ENCODE measurements at places on chromosomes 12 and 14. TPM values are rescaled to one million over a fixed set of nuclear protein-coding genes. Genes with fewer than 3 reads are reported as not detected.

DNA sequence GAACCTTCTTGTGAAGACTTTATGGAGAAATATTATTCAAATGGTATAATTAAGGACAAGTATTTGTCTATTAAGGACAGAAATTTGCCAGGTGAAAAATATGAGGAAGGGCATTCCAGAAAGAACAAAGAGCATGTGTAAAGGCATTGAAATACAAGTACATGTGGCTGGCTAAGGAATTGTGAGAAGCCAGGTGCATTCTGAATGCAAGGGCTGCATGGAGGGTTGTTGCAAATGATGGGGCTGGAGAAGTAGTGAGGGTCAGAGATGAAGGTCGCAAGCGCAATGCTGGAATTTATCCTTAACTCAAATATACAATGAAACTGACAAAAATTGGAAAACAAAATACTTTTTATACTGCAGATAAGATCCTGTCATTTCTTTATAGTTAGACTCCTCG lies 437.7 kb downstream of the ADAMTS20 start:
- no peak for DNase-seq

GRCh38 chr14:85024931-85025330 lies 505.0 kb upstream of the FLRT2 start:
- no peak for DNase-seq

GRCh38 chr12:2924019-2924418 lies 33.3 kb downstream of the TULP3 start:
- DNase-seq = no peak

DNA sequence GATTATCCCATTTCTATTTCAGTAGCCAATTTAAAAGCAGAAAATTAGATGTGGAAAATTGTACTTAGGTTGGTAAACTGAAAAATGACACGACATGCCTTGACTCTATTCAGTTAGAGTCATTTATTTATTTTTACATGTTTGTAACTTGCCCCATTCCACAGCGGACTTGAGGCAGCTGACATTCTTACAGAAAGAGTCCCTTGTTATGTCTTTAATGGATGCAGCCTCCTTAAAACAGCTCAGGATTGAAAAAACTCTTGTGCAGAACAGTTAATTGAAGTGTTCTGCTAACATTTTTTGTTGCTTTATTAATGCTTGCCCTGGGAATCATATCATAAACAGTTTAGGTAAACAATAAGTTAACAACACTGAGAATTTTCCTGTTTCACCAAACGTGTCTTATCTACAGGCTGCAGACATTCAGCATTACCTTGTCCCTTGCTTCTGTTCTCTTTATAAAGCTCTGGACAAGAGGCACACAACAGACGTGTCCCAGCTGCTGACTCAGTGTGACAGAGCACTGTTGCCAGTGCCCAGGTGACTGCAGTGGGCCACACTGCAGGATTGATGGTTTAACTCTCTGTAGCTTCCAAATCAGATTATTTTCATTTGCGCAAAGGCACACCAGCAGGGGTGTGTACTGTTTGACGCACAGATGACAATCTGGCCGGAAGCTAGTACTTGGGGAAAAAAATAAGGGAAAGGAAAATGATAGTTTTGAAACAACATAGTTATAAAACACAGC lies 101.6 kb downstream of the PELI2 start:
- peak; percentile 23 for DNase-seq

DNA sequence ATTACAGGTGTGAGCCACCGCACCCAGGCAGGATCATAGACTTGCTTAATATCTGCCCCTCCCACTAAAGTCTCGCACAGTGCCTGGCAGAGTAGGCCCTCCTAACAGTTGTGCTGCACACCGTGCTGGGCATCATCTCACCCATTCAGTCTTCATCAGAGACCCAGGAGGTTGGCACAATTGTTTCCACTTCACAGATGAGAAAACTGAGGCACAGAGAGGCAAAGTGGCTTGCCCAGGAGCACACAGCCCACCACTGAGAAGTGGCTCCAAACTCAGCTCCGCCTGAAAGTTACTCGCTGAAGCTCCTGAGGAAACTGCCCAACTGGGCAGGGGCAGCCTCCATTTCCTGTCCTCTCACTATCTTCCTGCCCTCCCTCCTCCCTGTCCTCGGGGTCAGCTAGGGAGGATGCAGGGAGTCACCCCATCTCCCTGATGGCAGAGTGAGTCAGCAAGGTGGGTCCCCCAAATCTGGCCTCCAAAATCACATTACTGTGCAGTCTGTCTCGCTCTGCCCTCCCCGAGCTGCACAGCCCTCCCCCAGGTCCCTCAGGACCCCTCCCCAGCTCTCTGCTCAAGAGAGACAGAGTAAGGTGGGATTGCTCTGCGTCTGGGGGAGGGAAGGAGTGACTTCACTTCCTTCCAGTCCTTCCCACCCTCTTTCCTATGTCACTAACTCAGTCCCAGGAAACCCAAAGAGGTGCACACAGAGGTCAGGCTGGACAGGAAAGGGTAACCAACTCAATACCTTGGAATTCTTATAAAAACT lies 5.7 kb downstream of the SLC8B1 start:
- no peak for DNase-seq

DNA sequence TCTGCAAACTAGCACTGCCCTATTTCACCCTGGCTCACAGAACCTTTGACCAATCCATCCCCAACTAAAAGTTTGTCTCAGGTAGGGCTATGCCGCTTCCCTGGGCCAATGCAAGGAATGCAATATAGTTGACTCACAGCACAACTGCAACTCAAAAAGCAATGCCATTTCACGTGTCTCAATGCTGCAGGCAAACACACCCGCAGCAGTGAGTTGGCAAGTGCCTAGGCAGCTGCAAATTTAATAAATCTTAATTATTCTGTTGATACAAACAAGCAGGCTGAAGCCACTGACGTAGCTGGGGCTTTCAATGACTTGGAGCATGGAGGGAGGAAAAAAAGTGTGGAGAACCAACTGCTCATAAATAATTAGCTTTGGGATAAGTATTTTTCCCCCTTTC lies 87.9 kb downstream of the SYNE3 start:
- no peak for DNase-seq

DNA sequence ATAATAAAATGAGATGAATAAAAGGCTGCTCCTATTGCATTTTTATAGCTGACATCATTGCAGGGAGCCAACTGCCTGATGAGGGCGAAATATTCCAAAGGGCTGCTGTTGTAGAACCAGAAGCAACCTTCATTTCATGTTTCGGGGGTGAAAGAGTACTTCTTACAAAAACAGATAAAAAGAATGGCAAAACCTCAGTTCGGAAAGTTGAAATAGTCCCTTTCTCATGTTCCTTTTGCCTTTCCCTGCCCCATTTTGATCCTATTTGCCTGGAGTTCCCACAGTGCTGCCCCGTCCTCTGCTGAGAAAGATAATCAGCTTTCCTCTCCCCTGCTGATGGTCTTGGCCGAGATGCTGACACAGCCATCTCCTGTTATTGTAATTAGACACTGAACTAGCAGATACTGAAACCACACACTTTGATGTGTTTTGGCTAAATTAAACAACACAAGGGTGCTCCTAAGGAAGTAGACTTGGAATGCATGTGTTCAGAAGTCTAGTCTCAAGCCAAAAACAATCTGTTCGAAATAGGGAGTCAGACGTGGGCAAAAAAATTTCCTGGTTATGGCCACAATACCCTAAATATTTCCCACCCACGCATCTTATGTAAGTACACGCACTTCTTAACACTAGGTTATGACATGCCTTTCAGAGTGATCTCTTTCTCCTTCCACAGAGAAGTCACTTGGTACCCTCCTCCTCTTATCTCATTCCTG lies 117.2 kb downstream of the PPM1H start:
- DNase-seq = no peak

- DNase-seq = no peak
Observed at GRCh38 chr14:91114079-91115065, 499 bp downstream of the DGLUCY start.

The ANO2 gene
- not detected for polyA plus RNA-seq

The RNASE1 gene
- 0.55 TPM for polyA plus RNA-seq

The RHOJ gene
- polyA plus RNA-seq = not detected

DNA sequence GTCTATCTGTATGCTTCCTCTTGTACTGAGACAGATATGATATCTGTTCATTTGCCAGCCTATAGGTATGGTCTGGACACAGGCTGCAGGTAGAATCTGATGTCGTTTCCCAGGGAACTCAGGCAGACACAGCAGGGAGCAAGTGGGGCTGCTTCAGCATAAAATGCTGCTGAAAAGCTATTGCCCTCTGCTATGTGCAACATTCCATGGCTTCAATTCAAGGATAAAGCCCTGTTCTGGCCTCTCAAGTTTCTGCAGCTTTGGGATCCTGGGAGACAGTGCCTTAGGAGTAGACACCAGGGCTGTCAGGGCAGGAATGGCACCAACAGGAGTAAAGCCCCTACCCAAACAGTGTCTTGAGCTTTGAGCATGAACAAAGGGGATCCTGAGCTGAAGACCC lies 173.5 kb downstream of the SLC41A2 start:
- no peak for DNase-seq

The TTC5 gene
- 30.1 TPM for polyA plus RNA-seq

- DNase-seq = no peak
Observed at GRCh38 chr12:105741786-105742566, 396.8 kb downstream of the NUAK1 start.

DNA sequence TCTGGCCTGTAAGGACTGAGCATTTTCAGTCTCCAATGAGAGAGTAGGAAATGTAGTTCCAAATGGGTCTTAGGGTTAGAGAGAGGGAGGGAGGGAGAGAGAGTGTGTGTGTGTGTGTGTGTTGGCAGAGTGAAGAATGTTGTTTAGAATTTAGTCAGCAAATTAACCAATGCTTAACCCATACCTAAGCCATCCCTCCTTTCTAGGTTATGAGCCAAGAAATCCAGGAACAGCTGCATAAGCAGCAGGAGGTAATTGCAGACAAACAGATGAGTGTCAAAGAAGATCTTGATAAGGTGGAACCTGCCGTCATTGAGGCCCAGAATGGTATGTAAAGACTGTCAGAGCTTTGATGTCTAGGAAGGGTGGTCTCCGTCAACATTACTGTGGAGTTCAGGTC lies 56.9 kb downstream of the HSP90AA1 start:
- DNase-seq = no peak

GRCh38 chr14:105247026-105247425 lies 1.3 kb upstream of the BTBD6 start:
- DNase-seq = no peak

The POLR3B gene
- polyA plus RNA-seq = 5.4 TPM

GRCh38 chr14:95758331-95758730 lies 44.4 kb upstream of the TCL1A start:
- DNase-seq = no peak

The TM9SF1 gene
- polyA plus RNA-seq = 51.5 TPM

DNA sequence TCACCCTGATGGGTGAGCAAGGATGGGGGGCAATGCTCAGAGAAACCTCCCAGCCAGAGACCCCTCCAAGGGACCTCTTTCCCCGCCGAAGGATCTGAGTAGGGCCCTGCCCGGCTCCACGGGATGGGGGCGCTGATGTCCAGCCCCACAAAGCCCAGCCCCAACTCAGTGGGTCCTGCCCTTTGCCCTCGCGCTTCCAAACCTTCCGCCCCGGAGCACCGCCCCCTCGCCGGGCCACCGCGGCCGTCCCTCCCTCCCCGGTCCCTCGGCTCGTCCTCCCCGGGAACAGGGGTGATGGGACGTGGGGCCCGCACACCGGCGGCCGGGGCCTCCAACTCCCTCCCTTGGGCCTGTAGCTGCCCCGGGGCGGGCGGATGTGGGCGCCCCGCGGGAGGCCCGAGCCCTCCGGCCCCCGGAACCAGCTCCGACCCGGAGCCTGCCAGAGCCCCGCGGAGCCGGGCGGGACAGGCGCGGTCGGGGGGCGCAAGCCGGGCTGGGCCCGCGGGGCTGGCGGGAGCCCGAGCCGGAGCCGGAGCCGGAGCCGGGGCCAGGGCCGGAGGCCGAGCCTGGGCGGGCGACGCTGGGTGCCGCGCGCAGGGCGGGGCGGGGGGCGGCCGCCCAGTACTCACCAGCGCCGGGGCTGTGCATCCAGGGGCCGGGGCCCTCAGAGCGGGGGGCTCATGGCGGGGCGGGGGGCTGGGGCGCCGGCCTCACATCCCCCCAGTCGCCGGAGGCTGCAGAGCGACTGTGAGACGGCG lies 386 bp downstream of the HDAC7 start:
- peak; percentile 51 for DNase-seq

The TGM1 gene
- polyA plus RNA-seq = 1.4 TPM

GRCh38 chr14:89479802-89480201 lies 62.8 kb upstream of the FOXN3 start:
- no peak for DNase-seq

- DNase-seq = no peak
Observed at GRCh38 chr14:66782853-66783252, 274.9 kb downstream of the GPHN start.

- DNase-seq = no peak
Observed at GRCh38 chr14:65290830-65291229, 121.7 kb upstream of the FUT8 start.

- no peak for DNase-seq
Observed at GRCh38 chr12:49478949-49479664, 59.7 kb upstream of the KCNH3 start.

DNA sequence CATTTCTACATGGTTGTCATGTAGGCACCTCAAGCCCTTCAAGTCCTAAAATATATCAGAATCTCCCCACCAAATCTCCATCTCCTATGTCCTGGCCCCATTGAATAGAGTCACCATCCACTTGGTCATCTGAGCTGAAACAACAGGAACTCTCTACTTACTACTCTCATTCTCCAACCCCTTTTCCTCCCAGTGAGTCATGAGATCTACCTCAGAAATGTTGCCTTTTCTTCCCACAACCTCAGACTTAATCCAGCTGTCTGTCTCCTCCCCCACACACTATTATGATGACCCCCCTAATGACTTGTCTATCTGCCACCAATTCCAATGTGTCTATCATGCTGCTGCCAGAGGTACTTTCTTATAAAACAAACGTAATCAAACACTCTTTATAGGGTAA lies 72.3 kb upstream of the TMEM263 start:
- no peak for DNase-seq

DNA sequence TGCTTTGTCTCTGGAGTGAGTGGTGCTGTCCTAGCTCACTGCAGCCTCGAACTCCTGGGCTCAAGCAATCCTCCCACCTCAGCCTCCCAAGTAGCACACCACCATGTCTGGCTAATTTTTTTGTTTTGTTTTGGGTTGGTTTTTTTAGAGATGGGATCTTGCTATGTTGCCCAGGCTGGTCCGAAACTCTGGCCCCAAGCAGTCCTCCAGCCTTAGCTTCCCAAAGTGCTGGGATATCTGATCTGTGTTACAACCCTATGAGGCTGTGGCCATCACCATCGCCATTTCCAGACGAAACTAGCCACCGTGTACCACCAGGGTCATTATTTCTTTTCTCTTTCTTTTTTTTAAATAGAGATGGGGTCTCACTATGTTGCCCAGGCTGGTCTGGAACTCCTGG lies 2.6 kb downstream of the IL31 start:
- no peak for DNase-seq
